CD14-positive monocyte (primary cell): ENCODE measurements at places on chromosomes 12 and 14.

- H3K36me3 ChIP-seq, result no peaks in the 10 kb centered on the region
- H3K4me3 ChIP-seq, result no peak overlapping the region
- H3K27me3 ChIP-seq, result no peaks in the 10 kb centered on the region
- H3K4me1 ChIP-seq, result no peaks in the 10 kb centered on the region
Measured at GRCh38 chr12:28939427-28939826, 209.7 kb upstream of the FAR2 start.

DNA sequence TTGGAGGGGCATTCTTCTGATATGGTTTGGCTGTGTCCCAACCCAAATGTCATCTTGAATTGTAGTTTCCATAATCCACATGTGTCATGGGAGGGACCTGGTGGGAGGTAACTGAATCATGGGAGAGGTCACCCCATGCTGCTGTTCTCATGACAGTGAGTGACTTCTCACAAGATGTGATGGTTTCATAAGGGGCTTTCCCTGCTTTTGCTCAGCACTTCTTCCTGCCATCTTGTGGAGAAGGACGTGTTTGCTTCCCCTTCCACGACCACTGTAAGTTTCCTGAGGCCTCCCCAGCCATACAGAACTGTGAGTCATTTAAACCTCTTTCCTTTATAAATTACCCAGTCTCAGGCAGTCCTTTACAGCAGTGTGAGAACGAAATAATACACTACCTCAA lies 382.4 kb downstream of the VRK1 start:
- peak; percentile 38 for DNase-seq
- H3K36me3 ChIP-seq, result no peaks in the 10 kb centered on the region
- no peak overlapping the region for H3K27ac ChIP-seq
- no peaks in the 10 kb centered on the region for H3K4me1 ChIP-seq
- H3K27me3 ChIP-seq, result no peaks in the 10 kb centered on the region

- H3K27ac ChIP-seq, result no peak overlapping the region
- H3K27me3 ChIP-seq, result no peaks in the 10 kb centered on the region
Measured at GRCh38 chr14:96407935-96408570, 16.1 kb downstream of the AK7 start.

DNA sequence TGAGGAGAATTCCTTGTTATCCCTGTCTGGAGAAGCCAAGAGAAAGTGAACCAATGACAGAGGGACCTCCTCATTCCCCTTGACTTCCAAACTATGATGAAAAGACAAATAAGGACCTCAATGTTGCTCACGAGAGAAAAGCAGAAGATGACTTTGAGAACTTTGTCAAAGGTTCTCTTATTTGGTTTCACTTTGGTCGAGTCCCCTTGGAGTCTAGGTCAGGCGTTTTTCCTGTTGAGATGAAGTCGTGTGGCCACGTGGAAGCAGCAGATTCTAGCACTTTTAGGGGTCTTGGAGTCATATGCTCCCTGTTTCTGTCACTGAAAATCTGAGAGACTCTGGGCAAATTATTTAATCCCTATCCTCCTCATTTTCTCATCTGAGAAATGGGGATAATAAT lies 33.8 kb upstream of the COL2A1 start:
- no peaks in the 10 kb centered on the region for H3K27me3 ChIP-seq
- H3K36me3 ChIP-seq, result peaks cover 4% of the 10 kb centered on the region
- H3K27ac ChIP-seq, result peak overlapping the region; percentile 50
- DNase-seq, result peak; percentile 18
- H3K4me1 ChIP-seq, result peaks cover 16% of the 10 kb centered on the region
- no peak overlapping the region for H3K4me3 ChIP-seq

GRCh38 chr12:114403011-114403689 lies 2.8 kb downstream of the TBX5 start:
- H3K27me3 ChIP-seq, result peaks cover 88% of the 10 kb centered on the region
- H3K4me3 ChIP-seq, result no peak overlapping the region
- H3K27ac ChIP-seq, result no peak overlapping the region
- DNase-seq, result no peak
- H3K4me1 ChIP-seq, result no peaks in the 10 kb centered on the region

DNA sequence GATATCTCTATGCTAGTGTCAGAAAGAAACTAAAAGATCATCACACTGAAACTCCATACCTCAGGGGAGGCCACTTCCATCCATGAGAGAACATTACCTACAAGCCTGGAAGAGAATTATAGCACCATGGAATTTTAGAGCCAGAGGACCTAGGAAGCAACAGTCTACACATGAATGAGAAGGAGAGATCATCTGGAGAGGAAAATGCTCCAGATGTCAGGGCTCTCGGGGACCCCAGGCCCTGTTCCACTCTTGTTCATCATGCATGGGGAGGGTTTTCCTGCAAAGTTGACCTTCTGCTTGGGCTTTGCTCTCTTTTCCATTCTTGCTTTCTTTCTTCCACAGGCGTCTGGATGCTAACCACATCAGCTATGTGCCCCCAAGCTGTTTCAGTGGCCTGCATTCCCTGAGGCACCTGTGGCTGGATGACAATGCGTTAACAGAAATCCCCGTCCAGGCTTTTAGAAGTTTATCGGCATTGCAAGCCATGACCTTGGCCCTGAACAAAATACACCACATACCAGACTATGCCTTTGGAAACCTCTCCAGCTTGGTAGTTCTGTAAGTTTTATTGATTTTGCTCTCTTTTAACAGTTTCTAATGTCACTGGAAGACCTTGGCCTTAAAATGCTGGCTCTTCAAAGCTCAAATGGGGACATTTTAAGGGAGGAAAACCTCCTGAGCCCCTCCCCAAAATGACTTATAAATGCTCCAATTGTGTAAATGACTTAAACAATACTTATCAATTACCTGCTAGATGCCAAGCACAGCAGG lies 110.7 kb downstream of the ZFC3H1 start:
- no peak overlapping the region for H3K4me3 ChIP-seq
- H3K4me1 ChIP-seq, result no peaks in the 10 kb centered on the region

- no peak overlapping the region for H3K4me3 ChIP-seq
- H3K4me1 ChIP-seq, result no peaks in the 10 kb centered on the region
- H3K27ac ChIP-seq, result no peak overlapping the region
Measured at GRCh38 chr14:57785058-57785457, 80.8 kb downstream of the SLC35F4 start.

- H3K27me3 ChIP-seq, result no peaks in the 10 kb centered on the region
- peaks cover 19% of the 10 kb centered on the region for H3K4me1 ChIP-seq
- peaks cover 17% of the 10 kb centered on the region for H3K36me3 ChIP-seq
Measured at GRCh38 chr12:2813214-2814185, 1.0 kb downstream of the ITFG2 start.

DNA sequence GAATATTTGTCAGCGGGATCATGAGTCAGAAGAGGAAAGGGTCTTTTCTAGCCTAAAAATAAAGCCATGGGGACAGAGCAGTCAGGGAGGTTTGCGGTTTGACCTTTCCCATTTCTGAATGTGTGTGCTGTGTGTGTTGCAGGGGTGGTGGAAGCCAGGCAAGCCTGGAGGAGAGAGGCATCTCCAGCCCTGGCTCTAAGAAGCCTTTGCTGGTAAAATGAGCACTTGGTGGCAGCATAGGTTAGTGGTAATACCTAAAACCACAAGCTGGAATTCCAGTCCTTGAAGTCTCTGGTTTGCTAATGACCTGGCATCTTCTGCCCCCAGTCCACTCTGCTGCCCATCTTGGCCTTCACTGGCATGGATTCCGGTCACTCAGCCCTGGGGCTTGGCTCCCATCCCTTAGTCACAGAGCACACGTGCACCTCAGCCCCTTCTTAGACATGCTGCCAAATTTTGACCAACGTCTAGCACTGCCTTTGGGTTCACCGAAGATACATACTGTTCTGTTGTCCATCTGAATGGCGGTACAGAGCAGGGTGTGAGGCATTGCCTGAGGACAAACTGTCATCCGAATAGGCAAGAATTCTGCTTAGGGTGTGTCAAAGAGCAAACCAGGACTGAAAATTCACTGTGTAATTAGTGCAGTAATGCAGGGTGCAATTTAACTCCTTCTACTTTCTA lies 52.7 kb downstream of the KCNA5 start:
- DNase-seq, result no peak
- no peak overlapping the region for H3K27ac ChIP-seq
- H3K4me1 ChIP-seq, result no peaks in the 10 kb centered on the region
- H3K4me3 ChIP-seq, result no peak overlapping the region
- no peaks in the 10 kb centered on the region for H3K27me3 ChIP-seq

- H3K27ac ChIP-seq, result no peak overlapping the region
- no peak overlapping the region for H3K4me3 ChIP-seq
- peaks cover 68% of the 10 kb centered on the region for H3K4me1 ChIP-seq
- H3K27me3 ChIP-seq, result no peaks in the 10 kb centered on the region
- DNase-seq, result no peak
- H3K36me3 ChIP-seq, result no peaks in the 10 kb centered on the region
Measured at GRCh38 chr14:76770521-76771436, 9.5 kb downstream of the VASH1 start.

GRCh38 chr14:34355584-34356263 lies 106.3 kb downstream of the SPTSSA start:
- no peak overlapping the region for H3K4me3 ChIP-seq
- H3K27me3 ChIP-seq, result no peaks in the 10 kb centered on the region
- H3K27ac ChIP-seq, result no peak overlapping the region
- peaks cover 14% of the 10 kb centered on the region for H3K4me1 ChIP-seq

DNA sequence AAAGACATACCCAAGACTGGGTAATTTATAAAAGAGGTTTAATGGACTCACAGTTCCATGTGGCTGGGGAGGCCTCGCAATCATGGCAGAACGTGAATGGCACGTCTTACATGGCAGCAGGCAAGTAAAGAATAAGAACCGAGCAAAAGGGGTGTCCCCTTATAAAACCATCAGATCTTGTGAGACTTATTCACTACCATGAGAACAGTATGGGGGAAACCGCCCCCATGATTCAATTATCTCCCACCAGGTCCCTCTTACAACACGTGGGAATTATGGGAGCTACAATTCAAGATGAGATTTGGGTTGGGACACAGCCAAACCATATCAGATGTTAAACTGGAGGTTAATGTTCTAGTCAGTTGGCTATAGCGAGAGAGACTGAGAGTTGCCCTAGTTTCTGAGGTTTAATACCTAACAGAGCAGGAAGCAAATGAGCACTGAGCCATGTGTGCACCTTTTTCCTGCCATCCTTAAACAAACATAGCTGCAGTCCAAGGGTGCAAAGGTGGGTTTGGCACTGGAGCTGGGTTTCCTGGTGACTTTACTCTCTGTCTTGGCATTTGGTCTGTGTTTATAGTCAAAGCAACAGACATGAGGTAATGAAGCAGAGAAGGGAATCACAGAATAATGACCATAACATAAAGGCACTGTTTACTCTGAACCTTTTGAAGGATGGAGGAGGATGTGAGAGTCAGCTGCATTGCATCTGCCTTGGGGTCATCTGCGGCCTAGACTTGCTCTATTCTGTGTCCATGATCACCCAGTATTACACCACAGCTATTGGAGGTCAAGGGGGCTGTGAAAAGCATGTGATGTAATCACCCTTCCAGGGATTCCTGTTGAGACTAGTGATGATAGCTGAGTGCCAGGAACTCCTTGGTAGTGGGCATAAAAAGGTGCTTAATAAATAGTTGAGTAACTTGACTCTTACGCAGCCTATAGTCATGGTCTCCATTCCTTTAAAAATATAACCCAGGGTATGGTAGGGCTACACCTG lies 83.6 kb upstream of the USP44 start:
- DNase-seq, result no peak
- no peak overlapping the region for H3K4me3 ChIP-seq
- H3K27ac ChIP-seq, result no peak overlapping the region
